ENCODE measurements at places on chromosomes 11 and 22.

DNA sequence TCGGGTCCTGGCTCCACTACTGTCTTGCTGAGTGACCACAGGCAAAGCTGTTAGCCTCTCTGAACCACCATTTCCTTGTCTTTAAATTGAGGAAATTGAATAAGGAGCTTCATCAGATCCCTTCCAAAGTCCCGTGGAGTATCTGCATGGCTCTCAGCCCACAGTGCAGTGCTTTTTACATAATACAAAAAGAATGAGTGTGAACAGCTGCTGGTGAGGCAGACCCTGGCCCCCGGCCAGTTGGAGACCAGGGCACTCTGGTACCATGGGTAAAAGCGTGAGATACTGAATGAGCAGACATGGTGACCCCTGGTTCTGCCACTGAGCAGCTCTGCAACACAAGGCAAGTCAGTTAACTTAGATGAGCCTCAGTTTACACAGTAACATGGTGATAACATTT, 86.8 kb downstream of the GALNT18 start:
- DNase-seq, result no peak

GRCh38 chr11:112620621-112621394, 340.4 kb upstream of the NCAM1 start:
- DNase-seq, result no peak

DNA sequence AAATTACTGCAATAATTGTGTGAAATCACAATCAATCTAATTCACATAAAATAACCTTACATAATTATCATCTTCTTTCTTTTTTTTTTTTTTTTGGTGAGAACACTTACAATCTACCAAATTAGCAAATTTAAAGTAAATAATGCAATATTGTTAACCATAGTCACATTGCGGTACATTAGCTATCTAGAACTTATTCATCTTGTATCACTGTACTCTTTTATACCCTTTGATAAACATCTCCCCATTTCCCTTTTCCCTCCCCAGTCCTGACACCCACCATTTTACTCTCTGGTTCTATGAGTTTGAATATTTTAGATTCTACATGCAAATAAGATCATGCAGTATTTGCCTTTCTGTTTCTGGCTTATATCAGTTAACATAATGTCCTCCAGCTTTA, 24.0 kb upstream of the PRAME start:
- no peak for DNase-seq

GRCh38 chr11:7445564-7445963, 39.7 kb upstream of the OLFML1 start:
- no peak for DNase-seq

- DNase-seq, result no peak
Measured at GRCh38 chr22:37462436-37462835, 23.7 kb downstream of the MFNG start.

All from NCI-H1048 (cell line).